Fibroblast of pulmonary artery (primary cell): ENCODE measurements at places on chromosomes 2 and 18.

- peak; percentile 72 for DNase-seq
Measured at GRCh38 chr2:10911291-10912075, at the start of gene KCNF1. Gene KCNF1, plus strand, starts transcription at chr2:10911934. Its CDS starts 493 bp downstream, at chr2:10912427.

DNA sequence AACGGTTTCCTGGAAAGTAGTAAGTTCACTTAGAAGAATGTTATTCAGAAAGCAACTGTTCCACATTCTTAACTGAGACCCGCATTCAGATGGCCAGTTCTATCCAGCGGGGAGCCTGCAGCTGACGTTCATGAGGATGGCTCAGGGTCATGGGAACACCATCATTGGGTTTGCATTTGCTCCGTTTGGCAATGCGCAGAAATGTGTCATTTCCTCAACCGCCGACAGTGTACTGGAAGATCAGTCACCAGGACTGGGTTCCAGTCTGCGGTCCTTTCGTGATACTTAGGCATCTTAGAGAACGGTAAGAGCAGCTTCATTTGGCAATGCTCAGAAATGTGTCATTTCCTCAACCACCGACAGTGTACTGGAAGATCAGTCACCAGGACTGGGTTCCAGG is 104.0 kb downstream of the DNER start:
- DNase-seq, result peak; percentile 77

GRCh38 chr2:105775809-105776559 is 31.3 kb downstream of the NCK2 start:
- no peak for DNase-seq

DNA sequence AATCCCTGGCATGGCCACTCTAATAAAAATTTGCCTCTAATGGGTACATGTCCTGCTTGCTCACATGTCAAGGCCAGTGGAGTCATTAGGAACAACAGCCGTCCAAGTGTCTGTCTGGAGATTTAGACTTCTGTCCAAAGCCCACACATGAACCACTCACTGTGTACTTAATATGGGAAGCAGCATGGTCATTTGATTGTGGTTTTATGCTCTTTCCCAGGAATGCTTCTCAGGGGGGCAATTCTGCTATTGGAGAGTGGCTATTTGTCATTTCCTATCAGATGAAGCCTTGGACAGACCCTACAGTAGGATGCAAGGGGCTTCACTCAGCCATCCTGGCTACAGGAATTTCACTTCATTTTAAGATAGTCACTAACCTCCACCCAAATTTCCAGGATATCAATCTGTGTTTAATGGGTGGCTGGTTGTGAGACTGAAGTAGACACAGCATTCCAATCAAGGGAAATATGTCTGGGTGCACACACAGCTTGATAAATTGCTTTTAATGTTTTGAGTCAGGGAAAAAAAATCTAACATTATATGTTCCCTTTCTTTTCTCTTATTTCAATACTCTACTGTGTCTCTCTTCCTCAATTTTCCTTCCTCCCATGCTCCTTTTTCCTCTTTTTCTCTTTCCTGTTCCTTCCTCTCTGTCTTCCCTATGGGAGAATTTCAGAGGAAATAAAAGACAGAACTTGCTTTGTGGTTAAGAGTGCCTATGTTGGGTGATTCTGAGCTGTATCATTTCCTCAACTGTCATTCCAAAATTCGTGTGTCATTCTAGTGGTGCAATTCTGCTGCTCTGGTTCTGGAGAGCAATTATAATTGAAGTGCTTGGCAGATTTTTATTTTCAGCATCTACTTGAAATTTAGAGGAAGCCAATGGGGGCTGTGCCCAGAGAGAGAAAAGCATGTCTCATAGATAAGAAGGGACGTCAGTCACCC is 320.1 kb downstream of the OSR1 start:
- peak; percentile 80 for DNase-seq

DNA sequence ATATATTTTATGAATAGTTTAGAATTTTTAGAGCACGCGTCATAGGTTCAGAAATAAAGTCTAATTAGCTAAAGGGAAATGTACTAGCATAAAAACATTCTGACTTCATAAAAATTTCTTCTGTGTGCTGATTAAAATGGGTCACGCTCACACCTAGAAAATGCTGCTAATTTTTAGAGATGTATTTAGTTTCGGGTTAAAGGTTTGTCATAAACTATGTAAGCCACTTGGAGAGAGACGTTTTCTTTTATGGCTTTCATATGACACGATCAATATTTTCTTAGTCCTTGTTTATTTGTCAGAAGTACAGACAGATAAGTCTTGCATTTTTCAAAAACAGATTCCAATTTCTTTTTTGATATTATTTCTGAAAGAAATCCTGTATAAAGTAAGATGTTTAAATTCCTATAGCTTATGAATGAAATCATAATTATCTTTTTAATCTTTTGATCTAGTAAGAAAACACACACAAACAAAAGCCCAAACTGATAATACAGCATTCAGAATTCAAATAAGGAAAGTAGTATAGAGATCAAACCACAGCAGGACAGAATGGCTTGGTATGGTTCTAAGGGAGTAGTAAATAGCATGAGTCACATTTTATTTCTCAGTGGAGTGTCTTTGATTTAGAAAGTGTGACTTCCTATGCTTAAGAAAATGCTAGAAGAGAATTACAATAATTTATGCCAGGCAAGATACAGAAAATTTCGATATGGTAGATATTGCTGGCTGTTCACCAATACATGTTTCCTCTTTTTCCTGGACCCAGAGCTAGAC is 236.6 kb downstream of the GPD2 start:
- no peak for DNase-seq

DNA sequence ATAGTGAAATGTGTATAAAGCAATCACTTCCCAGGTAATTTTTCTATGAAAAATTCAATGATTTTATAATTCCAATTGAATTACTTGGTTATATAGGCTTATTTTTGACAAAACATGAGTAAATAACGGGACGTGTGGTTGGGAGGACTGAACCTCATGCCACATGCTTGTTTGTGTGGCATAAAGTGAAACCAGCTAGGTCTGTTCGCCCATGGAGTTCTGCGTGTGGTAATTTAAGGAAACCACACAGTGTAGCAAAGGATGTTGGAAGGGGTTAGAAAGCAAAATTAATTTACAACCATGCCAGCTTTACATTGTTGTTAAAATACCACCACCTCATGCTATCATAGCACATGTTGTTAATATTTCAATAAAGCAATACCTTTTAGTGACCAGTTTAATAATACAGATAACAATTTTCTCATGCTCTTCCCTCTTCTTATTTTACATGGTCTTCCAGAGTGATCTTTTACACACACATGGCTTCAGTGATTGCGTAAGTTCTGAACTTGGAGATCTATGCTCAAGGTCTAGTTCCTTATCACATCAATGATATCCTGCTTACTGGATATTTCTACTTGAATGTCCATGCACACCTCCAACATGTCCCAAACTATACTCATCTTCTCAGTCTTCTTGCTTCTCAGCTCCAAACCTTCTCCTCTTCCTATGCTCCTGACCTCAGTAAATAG is 156.4 kb upstream of the ITGA4 start:
- no peak for DNase-seq

- peak; percentile 11 for DNase-seq
Measured at GRCh38 chr2:105950521-105951383, 206.0 kb downstream of the NCK2 start.

- no peak for DNase-seq
Measured at GRCh38 chr2:208012449-208012848, 12.9 kb downstream of the PLEKHM3 start.

GRCh38 chr2:29012211-29012681 is 31.1 kb downstream of the TOGARAM2 start:
- peak; percentile 47 for DNase-seq

GRCh38 chr2:17326717-17327116 is 191.5 kb downstream of the RAD51AP2 start:
- no peak for DNase-seq

DNA sequence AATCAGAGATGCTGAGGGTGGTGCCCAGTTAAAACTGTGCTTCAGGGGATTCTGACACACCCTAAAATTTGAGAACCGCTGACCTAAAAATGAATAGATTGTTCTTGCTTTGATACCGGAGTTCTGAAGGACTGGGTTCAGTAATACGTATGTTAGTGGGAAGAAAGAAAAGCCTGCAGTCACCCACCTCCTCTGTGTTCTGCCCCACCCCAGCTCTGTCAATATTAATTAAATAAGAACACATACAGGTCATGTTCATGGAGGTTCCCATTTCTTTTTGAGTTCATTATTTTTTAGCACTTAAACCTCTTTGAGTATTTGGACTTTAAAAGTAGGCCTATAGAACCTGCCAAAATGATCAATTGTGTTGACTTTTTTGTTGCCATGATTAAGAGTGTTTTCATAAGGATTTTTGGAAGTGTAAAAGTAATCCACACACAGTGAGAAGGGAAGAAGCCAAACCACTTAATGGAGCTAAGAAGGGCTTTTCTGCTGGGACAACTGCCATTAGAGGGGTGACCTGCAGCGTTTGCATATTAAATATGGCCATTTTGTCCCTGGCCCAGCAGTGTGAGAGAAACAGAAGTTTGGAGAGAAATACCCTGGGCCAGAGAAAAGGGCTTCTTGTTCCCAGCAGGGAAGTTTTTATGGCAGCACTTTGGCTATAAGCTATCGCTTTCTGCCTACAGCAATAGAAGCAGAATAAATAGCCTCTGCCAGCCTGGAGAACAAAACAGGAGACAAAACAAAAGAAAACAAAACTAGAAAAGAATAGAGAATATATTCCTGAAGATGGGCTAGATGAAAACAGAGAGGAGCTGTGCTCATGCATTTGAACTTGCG is 80.7 kb upstream of the RNF152 start:
- DNase-seq, result no peak

GRCh38 chr2:119180892-119181291 is 22.3 kb upstream of the C1QL2 start:
- DNase-seq, result no peak
